ENCODE measurements at places on chromosomes 1 and 21. TPM values are rescaled to one million over a fixed set of nuclear protein-coding genes. Genes with fewer than 3 reads are reported as not detected.

The GIPC2 gene
- 0.51 TPM for total RNA-seq

The CHI3L2 gene
- not detected for total RNA-seq

The WNT9A gene
- 2.1 TPM for total RNA-seq

The G0S2 gene
- 0.89 TPM for total RNA-seq

DNA sequence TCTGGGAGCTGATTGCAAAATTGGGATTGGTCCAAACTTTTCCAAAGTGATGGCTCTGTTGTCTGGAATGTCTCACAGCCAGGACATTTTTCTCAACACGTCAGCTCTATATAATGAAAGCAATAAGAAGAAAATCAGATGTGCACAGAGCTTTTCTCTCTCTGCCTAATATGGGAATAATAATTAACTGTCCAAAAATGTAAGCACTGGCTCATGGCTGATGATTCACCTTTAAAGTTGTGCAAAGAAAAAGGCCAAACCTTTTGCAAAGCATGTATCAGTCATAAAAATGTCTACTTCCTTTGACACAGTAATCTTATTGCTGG, 30.4 kb downstream of the ZNF281 start:
- peak; percentile 91 for DNase-seq

DNA sequence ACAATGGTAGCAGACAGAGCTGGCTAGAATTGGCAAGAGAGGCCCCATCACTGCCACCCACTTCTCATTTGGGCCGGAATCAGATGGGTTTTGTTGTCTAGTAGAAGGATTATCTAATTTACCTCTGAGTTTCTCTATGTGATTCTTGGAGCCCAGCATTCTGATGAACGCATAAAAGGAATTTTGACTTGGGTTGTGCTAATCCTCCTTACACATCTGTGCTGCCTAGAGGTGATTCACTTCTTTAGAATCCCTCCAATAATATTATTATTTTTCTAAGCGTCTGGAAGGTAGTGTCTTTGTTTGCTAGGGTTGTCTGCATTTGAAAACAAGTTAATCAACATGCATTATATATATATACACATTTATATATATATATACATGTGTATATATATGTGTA, 118.1 kb downstream of the RUNX1 start:
- DNase-seq: peak; percentile 64

DNA sequence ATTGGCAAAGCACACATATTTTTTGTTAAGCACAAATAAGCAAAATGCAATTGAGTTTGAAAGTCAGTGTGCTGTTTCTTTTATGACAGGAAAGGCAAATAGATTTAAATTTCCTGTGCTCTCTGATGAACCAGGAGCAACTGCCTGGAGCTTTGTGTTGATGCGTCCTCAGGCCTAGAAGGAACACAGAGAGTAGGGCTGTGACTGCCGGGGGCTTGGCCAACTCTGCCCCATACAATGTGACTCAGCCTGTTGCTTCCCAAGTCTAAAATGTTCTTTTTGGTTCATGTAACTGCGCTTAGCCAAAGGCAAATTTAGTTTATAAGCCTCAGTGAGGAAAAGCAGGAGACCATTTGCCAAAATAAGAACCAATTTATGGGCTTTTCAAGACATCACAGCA, 37.5 kb downstream of the TOR1AIP2 start:
- no peak for DNase-seq

GRCh38 chr1:234240680-234241079, 132.6 kb upstream of the COA6 start:
- no peak for DNase-seq

- peak; percentile 7 for DNase-seq
Observed at GRCh38 chr21:44049606-44050005, 37.5 kb downstream of the TRAPPC10 start.
